ENCODE measurements at places on chromosomes 11 and 22.

DNA sequence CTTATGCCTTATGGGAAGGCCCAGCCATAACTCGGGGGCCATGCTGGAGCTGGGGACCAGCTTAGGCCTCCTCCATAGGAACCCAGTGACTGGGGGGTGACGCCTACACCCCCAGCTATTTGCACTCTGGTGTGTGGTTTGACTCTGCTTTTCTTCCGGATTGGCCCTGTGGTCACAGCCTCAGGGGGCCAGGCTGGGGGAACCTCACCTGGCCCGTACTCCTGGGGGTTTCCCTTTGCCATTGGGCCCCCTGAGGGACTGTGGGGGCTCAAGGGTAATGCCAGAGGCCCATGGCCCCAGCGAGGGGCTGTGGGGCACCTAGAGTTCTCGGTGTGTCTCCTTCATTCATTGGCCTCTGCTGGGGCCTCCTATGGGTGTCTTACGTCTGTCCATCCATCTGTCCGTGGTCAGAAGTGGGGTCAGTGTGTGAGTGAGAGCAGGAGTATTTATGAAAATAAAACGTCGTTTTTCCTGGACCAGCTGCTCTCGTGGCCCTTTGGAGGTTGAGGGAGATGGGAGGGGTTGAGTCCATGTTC, 6.3 kb upstream of the SH3BP1 start:
- DNase-seq, result peak; percentile 64

DNA sequence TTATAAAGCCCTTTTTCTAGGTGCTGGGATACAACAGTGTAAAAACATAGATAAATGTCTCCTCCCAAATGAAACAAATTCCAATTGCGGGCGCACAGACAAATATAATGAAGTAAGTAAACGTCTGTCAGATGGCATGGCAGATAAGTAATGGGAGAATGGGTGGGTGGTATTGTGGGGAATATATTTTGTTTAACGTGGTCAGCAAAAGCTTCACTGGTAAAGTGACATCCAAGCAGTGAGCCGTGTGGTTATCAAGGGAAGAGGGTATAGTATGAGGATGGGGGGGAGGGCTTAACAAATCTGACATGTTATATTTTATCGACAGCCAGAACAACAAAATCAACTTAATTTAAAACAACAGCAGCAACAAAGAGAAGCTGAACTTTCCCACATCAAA, 1.2 kb downstream of the SVIP start:
- no peak for DNase-seq

DNA sequence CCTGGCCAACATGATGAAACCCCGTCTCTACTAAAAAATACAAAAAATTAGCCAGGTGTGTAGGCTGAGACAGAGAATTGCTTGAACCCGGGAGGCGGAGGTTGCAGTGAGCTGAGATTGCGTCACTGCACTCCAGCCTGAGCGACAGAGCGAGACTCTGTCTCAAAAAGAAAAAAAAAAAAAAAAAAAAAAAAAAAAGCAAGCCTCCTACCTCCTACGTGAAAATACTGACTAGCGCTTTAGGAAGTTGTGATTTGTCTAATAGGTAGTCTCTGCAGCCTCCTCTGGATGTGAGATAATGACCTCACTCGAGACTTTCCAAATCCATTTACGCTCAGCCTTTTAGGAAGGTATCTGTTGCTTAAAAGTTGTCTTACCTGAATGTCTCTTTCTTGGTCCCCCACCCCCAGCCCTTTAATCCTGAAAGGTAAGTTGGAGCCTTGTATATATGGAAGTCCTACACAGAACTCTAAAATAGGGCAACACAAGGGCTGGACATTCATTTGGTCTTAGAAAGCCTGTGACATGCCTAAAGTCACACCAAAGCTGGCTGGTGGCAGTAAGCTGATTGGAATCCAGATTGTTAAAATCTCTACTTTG, 5.5 kb downstream of the SEPTIN3 start:
- no peak for DNase-seq

GRCh38 chr11:122749005-122749687, 89.2 kb upstream of the CRTAM start:
- peak; percentile 92 for DNase-seq
